ENCODE measurements at places on chromosomes 12 and 14.

DNA sequence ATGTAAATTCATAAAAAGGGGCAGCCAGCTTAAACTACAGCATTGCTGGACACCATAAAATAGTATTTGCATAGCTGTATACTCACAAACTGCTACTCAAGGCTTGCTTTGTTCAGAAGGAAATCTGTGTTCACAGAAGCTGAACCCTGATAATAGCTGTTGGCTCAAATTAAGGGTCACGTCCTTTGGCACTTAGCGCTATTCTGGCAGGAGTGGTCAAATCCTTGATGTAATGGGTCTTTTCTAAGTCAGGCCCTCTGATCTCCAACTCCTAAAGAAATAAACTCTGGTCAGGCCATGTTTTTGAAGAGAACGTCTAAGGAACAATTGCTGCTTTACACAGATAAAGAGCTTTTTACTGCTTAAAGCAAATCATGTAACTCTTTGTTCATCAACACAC lies 12.8 kb upstream of the PSMA6 start:
- no peak for DNase-seq

DNA sequence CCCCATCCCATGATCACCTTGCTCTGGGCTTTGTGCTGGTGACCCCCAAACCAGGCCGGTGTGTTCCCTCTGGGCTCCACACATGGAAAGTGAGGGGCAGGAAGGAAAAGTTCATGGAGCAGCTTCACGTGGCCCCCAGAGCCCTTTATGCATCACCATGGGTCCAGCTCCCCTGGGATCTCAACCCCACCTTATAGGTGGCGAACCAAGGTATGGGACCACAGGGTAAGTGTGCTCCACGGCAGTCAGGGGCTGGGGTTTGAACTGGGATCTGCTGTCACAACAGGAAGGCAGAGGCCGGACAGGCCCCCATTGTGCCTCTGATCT lies 7.4 kb upstream of the BEGAIN start:
- DNase-seq: no peak

DNA sequence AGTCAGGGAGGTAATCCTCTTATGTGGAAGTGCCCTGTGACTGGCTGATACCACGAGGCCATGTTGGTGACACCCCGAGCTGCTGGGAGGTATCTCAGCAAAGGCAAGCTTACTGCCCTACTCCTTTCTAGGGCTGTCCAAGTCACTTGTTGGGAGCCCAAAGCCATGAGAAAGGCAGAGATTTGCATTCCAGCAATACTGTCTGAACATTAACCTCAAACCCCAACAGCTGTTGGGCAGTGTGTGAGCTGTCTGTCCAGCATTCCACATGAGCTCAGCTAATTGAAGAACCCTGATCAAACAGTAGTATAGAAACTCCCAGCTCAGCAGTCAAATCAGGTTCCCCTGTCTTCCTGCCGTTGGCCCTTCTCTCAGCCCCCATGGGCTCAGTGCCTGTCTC lies 9.2 kb downstream of the ABHD4 start:
- DNase-seq: peak; percentile 28

GRCh38 chr14:72418806-72419205 lies 475.1 kb downstream of the DPF3 start:
- DNase-seq: no peak

- DNase-seq: no peak
These were observed at the start of gene KLRC4 for GRCh38 chr12:10409392-10409791. TSS of gene KLRC4 (minus strand) at chr12:10409757. CDS start at chr12:10409575, 182 bp downstream.

DNA sequence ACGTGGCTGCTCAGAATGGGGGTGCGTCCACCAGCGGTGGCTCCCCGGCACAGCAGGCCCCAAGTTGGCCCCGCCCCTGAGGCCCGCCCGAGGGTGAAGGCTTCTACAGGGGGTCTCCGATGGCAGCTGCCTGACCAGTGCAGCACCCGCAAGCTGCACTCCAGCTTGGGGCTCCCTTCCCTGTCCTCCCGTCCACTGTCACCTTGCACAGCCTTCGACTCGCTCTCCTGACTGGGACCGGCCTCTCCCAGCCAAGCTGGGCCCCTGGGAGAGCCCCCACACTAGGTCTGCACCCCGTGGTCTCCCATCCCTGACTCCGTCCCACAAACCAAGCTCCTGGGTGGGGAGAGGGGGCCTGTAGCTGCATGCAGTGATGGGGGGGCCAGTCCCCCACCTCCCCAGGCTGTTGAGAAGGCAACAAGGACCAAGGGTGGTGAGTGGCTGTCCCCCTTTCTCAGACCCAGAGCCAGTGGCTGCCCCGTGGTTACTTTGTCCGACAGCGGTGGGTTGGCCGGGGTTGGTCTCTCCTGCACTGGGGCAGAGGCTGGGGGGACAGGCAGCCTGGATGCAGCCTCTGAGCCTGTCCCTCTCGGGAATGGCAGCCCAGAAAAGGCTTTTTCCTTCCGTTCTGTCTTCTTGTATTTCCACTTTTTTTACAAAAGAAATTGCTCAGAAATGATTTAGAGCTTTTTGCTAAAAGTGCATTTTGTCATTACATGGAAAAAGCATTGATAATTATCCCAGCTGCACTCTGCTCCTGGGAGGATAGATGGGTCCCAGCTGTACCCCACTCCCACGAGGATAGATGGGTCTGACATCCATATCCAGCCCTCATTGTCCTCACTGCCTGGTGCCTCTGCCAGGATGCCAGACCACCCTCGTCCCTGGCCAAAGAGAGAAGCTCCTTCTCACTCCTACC lies 217.0 kb downstream of the KIF26A start:
- DNase-seq: no peak

DNA sequence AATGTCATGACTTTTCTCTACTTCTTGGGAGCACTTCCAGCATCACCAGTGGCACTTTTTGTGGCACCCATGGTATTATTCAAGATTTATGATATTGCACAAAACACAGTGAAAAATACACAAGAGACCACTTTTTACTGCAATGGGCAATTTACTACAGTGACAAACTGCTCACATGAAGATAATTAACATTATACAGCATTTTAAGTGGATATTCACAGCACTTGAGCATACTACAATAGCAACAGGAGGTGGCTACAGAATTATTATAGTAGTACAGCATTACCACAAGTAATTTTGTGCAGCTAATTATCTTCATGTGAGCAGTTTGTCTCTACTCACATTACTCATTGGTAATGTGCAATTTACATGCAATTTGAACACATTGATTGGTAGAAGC lies 18.3 kb downstream of the IL26 start:
- no peak for DNase-seq

DNA sequence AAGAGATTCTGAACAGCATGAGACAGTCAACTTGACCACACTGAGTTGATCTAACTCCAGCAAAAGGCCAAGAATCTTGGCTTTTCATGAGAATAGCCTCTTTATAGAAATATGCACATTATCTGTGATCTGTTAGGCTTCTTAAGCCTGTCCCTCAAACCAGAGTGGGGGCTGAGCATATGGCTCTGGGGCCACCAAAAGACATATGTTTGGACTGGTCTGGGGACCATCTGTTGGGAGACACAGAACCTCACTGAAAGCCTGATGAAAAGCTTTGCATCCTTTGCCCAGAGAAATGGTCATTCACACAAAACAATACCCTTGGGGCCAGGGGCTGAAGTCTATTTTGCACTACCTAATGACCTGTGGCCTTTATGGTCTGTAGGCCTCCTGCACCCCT lies 165.3 kb upstream of the PRMT8 start:
- DNase-seq: no peak

DNA sequence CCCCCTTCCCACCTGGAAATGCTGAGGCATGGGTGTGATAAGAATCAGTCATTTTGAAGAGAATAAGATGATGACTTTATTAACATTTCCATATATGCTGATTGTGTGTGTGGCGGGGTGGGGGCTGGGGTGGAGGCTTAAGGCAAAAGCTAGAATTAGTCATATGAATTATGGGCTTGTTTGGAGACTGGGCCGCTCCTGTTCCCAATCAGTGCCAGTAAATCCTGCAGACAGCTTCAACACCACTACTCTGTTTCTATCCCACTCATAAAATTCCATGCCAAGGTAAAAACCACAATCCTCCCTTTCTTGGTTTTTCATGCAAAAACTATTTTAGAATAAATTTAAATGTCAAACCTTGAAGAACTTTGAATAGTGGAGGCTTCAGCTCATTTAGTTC lies 29.9 kb upstream of the SLC38A2 start:
- DNase-seq: peak; percentile 95
